ENCODE measurements at places on chromosomes 2 and 18. TPM values are rescaled to one million over a fixed set of nuclear protein-coding genes. Genes with fewer than 3 reads are reported as not detected.

ALPP gene
- not detected for total RNA-seq

KCNS3 gene
- 0.31 TPM for total RNA-seq

PHLPP1 gene
- total RNA-seq = 5.7 TPM

NR4A2 gene
- under 0.01 TPM for total RNA-seq

ALLC gene
- not detected for total RNA-seq

LIMS3 gene
- total RNA-seq = 4.4 TPM

SLC5A7 gene
- total RNA-seq = not detected

KCNK3 gene
- total RNA-seq = not detected

COMMD1 gene
- total RNA-seq = 29.5 TPM

ATP8B1 gene
- total RNA-seq = 66.6 TPM

XDH gene
- total RNA-seq = not detected

FRZB gene
- 0.13 TPM for total RNA-seq

ERCC3 gene
- 46.8 TPM for total RNA-seq

ARPC2 gene
- 297 TPM for total RNA-seq

FAM161A gene
- total RNA-seq = 1.8 TPM

ARMC9 gene
- 6.5 TPM for total RNA-seq

KLHL14 gene
- 0.16 TPM for total RNA-seq

Measured in bladder microvascular endothelial cell (primary cell).